Heart left ventricle (tissue), 16 donors: ENCODE measurements at places on chromosomes 6 and 20. TPM values are rescaled to one million over a fixed set of nuclear protein-coding genes. Genes with fewer than 3 reads are reported as not detected.

Gene LCA5
- total RNA-seq: 2.2 TPM

Gene OR2H2
- total RNA-seq: not detected

Gene EPHA7
- total RNA-seq: 8.9 TPM

Gene ZBP1
- total RNA-seq: not detected

Gene RFX6
- total RNA-seq: not detected

Gene OR2B6
- not detected for total RNA-seq

Gene GNMT
- 2.6 TPM for total RNA-seq

Gene RIPOR3
- total RNA-seq: 4.9 TPM

Gene MUCL3
- total RNA-seq: not detected

Gene NRSN1
- not detected for total RNA-seq

Gene SLC22A7
- 0.16 TPM for total RNA-seq

GRCh38 chr6:146587459-146587858, 11.3 kb upstream of the ADGB start:
- no peak for DNase-seq

DNA sequence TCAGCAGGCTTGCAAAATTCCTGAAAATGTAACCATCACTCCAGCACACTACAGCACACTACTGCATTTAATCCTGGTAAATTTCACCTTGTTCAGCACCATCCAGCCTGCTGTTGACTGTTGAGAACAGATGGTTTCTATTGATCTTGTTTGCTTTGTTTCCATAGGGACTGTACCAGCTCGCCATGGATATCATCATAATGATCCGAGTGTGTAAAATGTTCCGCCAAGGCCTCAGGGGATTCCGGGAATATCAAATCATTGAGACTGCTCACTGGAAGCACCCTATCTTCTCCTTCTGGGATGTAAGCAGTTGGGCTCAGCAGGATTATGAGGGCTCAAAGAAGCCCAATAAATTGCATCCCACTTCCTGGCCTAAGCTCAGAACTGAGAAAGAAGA, 4.1 kb downstream of the CNBD2 start:
- no peak for DNase-seq

DNA sequence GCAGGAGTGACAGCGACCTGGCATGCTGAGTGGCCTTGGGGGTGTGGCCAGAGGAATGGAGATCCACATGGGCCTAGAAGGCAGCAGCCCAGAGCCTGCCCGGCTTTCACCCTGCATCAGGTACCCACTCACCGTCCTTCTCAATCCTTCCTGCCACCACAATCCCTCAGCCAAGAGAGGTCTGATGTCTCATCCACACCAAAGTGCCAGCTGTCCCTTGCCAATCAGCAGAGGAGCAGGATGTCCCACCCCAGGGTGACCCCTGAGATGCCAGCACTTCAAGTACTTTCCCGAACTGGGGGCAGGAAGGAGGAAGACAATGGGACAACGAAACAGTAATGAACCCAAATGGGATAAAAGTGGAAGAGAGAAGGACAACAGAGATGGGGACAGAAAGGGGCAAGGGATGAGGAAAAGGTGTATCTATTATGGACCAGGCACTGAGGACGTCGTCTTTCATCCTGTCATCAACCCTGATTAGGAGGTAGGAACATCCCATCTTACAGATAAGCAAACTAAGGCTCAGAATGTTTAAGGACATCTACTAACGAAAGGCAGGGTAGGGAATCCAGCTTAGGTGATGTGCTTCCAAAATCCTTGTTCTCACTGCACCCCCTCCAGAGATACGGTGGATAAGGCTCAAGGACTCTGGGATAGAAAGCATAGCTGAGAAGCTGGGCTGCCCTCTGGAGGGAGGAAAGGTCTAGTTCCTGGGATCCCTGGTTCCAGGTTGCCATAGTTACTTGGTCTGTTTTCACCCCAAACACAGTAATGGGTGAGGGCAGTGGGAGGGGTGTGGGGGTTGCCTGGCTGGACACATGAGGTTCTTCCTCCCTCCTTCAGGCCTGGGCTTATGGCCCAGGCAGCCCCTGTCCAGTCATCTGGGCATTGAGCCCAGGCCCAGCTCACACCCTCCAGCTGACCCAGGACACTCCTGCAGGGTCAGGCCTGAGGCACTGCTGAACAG, 4.5 kb upstream of the TNXB start:
- peak; percentile 90 for DNase-seq

DNA sequence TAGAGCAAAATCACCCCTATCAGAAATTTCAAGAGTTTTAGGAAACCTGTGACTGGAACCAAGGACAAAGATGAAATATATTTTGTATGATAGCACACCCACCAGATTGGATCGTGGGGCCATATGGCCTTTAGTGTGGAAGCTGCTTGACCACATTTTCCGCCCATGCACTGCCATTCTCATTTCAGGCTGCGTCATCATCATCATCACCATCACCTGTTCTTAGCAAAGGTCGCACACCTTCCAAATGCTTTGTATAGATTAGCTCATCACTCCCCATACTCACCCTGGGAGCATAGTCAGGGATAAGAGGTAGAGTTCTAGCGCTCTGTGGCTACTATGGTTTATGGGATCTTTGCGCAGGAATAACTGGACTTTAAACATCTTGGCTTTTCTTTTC, 185.7 kb downstream of the MTHFD1L start:
- DNase-seq: no peak

GRCh38 chr6:143700684-143701348, 23.1 kb downstream of the PHACTR2 start:
- DNase-seq: peak; percentile 50

DNA sequence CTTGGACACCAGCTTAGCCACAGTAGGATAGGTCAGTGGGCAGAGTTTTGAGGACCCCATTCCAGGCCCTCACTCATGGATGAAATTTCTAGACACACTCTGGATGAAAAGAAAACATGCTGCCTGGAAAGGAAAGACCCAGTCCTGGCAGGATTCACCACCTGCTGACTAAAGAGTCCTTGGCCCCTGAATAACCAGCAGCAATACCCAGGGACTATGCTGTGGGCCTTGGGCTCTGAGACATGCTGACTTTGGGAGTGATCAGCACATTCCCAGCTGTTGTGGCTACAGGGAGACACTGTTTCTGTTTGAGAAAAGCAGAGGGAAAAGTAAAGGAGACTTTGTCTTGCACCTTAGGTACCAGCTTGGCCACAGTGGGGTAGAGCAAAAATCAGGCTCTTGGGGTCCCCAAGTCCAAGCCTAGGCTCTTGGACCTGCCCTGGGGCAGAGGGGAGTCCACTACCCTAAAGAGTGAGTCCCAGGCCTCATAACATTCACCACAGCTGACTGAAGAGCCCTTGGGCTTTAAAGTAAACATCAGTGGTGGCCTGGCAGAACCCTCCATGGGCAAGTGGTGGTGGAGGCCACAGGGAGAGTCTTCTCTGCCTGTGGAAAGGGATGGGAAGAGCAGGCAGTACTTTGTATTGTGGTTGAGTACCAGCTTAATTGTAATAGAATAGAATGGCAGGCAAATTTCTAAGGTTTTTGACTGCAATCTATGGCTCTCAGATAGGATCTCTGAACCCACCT, 516.8 kb downstream of the BCKDHB start:
- no peak for DNase-seq

DNA sequence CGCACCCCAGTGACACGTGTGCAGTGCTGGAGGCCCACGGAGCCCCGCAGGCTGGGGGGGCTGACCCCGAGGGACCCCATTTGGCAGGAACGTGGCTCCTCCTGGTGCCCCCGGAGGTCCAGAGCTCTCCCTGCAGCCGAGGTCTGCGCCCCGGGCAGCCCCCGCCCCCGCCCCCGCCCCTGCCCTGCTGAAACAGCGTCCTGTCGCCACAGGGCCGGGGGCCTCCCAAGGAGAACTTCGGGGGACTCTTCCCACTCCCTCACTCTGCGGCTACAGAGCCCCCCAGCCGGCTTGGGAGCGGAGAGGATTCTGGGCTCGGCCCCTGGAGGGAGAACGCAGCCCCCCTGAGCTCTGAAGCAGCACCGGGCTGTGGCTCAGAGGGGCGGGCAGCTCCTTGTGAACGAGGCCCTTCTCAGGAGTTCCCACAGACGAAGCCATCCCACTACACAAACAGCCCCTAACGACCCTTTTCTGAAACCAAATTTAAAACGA, 115.2 kb downstream of the DLL1 start:
- DNase-seq: no peak

GRCh38 chr20:52379723-52380336, 188.3 kb upstream of the ZFP64 start:
- no peak for DNase-seq

DNA sequence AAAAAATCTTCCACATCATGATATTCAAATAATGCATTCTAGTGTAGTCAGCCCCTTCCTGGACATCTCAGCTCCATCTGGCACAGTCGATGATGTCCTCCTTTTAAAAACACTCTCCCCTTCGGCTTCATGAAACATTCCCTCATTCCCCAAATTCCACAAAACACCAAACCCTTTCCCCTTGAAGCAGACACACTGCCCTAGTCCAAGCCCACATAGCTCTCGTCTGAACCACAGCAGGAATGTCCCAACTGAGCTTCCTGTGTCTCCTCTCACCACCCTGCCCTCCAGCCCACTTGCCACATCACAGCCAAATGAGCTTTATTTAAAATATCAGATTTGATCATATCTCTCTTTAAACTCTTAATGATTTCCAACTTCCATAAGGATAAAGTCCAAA, 106.4 kb upstream of the CARMIL1 start:
- no peak for DNase-seq

GRCh38 chr6:143755301-143755744, 77.6 kb downstream of the PHACTR2 start:
- no peak for DNase-seq

- DNase-seq: no peak
Measured at GRCh38 chr6:33211666-33212422, 3.5 kb downstream of the RING1 start.

GRCh38 chr20:32586291-32586690, 1.2 kb upstream of the NOL4L start:
- DNase-seq: no peak

- no peak for DNase-seq
Measured at GRCh38 chr6:498795-499231, 107.3 kb downstream of the IRF4 start.

DNA sequence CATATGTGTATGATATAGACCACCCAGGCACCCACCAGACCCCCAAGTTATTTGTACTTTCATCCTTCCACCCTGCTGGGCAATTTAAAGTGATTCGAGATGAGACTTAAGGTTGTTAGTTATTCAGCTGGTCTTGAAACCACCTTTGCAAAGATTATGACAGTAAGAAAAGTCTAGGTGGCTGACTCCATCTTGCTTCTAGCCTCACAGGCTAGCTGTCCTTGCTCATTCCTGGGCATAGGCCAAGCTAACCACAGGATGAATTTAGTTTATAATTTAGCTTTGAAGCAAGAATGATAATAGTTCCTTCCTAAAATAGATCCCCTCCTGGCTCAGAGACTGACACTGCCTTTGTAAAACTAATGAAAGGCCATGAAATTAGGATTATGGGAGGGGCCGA, 71.9 kb upstream of the IYD start:
- no peak for DNase-seq

GRCh38 chr20:48626226-48626937, 201.4 kb downstream of the PREX1 start:
- no peak for DNase-seq

DNA sequence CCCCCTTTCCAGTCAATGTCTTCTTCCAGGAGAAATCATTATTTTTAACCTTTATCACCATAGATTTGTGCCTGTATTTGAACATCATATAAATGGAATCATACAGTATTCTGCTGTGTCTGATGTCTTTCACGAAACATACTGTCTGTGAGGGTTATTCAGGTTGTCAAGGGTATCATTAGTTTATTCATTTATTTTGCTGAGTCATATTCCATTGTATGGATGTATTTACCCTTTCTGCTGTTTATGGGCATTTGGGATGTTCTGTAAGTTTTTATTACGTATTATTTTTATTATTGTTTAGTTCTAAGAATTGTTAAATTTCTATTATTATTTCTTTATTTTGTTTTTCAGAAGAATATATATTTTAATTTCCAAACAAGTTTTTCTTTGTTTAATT, 22.0 kb downstream of the DNPH1 start:
- no peak for DNase-seq

- no peak for DNase-seq
Measured at GRCh38 chr20:57243480-57244220, 22.8 kb downstream of the BMP7 start.

DNA sequence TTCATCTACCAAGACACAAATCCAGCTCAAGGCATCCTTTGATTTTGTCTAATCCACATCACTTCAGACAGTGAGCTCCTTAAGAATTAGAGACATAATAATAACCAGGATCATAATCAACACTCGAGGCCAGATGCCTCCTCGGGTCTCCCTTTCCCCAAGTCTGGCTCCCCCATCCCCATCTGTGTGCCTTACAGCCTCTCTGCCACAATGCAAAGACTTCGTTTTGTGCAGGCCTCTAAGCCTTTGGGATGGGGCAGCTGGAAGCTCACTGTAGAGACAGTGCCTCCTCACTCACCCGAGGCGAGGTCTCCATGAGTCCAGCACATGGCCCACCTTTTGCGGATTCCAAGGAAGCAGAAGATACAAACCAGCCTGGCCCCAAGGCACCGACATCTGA, 30.3 kb downstream of the LRFN2 start:
- DNase-seq: no peak

DNA sequence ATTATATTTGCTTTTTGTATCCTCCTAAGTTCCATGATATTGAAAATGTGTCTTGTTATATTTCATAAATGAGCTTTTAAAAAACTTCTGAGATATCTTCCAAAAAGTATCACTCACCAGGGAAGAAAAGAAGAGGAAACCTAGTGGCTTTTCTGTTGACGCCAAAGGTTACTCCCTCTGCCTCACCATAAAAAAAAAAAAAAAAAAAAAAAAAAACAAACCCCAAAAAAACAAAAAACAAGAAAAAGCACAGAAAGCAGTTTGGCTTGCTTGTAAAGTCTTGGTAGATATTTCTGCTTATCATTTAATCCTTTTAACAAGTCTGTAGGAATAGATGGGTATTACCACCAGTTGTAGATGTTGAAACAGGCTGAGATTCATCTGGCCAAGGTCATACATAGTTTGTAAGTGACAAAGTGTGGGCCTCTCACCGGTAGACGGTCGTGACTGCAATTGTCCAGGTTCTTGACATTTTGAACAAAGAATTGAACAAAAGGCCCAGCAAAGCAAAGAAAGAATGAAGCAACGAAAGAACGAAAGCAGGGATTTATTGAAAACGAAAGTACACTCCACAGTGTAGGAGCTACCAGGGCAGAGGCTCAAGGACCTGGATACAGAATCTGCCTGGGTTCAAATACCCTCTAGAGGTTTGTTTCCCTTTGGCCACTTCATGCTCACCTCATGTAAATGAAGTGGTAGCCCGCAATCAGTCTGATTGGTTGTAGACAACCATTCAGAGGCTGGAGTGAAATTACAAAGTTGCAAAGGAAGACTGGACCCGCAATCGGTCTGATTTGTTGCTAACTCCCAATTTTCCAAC, 11.6 kb upstream of the ELOVL5 start:
- no peak for DNase-seq

- DNase-seq: no peak
Measured at GRCh38 chr20:9109566-9109965, 40.7 kb downstream of the PLCB4 start.

DNA sequence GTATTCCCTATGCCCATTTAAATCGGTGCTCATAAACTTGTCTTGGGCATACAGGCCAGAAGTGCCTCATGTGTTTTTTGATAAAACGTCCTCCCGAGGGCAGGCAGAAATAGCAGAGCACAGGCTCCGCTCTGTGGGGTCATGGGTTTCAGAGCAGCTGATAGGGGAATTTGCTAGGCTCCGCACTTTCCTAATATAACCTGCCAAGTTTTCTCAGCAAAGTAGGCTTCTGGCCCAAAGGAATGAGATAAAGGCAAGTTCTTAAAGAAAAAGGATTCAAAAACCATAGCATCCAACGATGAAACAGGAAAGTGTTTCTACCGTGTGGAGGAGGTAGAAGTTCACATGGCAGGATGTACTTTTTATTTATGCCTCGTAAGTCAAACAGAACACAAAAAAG, 69.8 kb upstream of the RALGAPA2 start:
- DNase-seq: no peak
